ENCODE measurements at places on chromosomes 16 and 17. TPM values are rescaled to one million over a fixed set of nuclear protein-coding genes. Genes with fewer than 3 reads are reported as not detected.

Gene PRDM7
- total RNA-seq: not detected

Gene SLC12A3
- total RNA-seq: not detected

Gene TRIM37
- 26.2 TPM for total RNA-seq

Gene GPRC5B
- total RNA-seq: 0.27 TPM

Gene KRT33B
- not detected for total RNA-seq

Gene HEATR9
- total RNA-seq: not detected

Gene CA7
- total RNA-seq: 0.18 TPM

Gene TLCD1
- total RNA-seq: 23.8 TPM

Gene MYCBPAP
- 0.26 TPM for total RNA-seq

Gene AXIN2
- total RNA-seq: 11.9 TPM

Gene ZG16
- total RNA-seq: 0.05 TPM

Gene PRR29
- total RNA-seq: 0.16 TPM

Gene MT1F
- total RNA-seq: 14.4 TPM

DNA sequence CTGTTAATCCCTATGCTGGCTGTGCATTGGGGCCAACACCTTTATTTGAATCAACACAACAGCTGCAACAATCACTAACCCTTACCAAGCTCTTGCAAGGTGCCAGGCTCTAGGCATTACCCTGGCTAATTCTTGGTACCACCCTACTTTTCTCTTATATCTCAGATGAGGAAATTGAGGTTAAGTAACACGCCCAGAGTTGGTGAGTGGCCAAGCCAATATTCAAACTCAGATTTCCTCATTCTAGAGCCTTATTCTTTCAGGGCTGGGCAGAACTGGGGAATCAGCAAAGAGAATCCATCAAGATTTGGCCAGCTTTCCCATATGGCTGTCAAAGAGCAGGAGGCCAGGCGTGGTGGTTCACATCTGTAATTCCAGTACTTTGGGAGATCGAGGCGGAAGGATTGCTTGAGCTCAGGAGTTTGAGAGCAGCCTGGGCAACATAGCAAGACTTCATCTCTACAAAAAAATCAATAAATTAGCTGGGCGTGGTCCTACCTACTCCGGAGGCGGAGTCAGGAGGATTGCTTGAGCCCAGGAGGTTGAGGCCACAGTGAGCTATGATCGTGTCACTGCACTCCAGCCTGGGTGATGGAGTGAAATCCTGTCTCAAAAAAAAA, 23.7 kb downstream of the ARSG start:
- DNase-seq: no peak

DNA sequence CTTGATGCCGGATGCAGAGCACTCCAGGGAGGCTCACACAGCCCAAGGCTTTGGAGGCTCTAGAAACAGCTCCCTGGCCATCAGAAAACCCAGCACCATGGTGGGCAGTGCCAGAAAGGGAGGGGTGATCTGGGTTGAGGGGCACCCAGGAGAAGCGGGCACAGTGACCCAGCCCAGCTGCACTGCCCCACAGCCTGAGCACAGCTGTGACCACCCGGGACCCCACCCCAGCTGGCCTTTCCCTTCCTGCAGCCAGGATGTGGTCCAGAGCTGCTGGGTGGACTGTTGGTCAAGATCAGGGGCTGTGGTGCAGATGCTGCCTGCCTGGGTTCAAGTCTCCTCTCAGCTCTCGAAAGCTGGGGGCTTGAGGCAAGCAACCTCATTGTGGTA, 223.1 kb downstream of the ZNF423 start:
- no peak for DNase-seq

DNA sequence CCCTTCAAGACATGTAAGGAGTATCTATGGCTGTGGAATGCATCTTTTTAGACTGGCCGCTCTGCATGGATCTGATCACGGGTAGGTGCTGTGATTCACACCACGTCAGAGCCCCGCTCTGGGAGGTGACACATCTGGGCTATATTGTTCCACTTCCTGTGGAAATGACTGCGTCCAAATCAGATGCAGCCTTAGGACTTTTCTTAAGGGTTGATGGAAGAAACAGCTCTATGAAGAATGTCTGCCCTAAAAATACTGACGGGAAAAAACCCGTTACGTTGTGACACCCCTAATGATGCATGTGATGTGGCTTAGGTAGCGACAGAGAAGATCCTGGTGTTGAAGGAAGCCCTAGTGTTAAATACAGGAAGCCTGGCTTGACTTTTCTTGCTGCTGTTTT, 12.2 kb downstream of the BANP start:
- peak; percentile 71 for DNase-seq

DNA sequence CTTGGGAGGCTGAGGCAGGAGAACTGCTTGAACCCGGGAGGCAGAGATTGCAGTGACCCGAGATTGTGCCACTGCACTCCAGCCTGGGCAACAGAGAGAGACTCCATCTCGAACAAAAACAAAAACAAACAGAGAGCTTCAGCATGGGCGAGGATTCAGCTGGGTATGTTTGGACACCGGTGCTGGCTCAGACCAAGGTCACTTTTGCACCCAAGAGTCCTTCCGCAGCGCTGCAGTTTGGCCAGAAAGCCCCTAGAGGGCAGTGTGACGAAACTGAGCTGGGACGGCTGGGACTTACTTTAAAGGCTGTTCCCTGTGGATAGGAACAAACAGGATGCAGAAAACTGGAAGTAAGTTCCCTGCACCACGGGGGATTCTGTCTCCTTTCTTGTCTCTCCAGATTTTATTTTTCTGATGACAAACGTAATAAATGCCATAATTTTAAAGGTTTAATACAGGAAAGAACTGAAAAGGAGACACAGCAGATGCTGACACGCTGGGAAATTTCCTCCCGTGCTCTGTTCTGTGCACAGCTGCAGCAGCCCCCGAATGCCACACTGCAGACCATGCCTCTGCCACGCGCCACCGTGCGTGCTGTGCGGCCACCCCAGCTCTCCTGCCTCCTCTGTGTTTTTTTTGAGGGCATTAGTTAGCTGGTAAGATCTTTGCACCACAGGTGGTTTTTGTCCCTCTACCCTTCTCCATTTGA, 25.2 kb upstream of the USP36 start:
- peak; percentile 60 for DNase-seq

DNA sequence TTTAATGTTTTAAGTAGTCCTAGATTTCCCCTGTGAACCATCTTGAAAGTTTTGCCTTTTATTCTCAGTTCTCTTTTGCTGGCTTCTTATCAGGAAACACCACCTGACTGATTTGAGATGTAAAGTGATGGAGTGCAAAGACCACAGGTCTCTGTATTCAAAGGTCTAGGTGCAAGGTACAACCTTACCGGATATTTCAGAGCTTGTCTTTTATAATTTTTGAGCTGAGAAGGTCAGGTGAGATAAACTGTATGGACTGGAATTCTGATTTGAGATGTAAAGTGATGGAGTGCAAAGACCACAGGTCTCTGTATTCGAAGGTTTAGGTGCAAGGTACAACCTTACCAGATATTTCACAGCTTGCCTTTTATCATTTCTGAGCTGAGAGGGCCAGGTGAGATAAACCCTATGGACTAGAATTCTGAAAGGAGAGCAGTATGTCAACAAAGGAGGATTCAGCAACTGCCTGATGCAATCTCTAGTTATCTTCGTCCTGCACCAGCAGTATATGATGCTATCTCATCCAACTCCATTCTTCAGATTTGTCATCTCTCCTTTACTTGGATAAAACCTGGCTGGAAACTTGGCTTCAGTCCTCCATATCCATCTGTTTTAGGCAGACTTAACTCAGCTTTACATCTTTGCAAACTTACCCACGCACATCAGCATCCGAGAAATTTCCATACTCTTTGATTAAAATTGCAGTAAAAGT, 64.3 kb downstream of the CENPV start:
- DNase-seq: no peak

GRCh38 chr17:67685351-67685750, 32.4 kb upstream of the NOL11 start:
- no peak for DNase-seq

DNA sequence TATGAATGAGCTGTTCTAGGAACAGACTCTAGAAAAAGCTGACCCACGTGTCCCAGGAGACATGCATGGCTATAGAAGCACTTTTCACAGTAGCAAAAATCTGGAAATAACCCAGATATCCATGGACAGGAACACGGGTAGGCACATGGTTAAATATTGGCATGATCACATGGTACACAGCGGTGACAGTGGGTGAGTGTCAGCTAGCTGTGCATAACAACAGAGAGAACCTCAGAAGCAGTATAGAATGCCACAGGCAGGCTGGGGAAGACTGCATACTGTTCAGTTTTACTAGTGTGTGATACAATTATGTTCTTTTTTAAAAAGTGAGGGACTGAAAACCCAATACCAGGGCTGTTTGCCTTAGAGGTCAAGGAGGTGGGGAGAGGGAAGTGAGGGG, 31.4 kb downstream of the EPN2 start:
- no peak for DNase-seq

GRCh38 chr17:34622862-34623623, 43.7 kb downstream of the TMEM132E start:
- DNase-seq: no peak

DNA sequence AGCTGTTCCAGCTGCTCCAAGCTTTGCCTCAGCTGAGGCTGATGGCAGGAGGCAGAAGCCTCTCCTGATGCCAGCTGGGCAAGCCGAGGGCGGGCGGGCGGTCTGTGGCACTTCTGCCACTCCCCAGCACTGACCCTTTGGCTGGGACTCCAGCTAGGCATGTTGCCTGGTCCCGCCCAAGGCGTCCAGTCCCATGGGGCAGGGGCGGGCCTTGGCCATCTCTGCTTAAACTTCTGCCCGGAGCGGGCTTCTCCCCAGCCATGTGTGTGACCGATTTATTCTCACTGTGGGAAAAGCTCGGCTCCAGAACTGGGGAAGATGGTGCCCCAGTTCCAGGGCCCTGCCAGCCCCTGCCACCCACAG, 349.1 kb downstream of the SEC14L1 start:
- DNase-seq: no peak

- DNase-seq: no peak
Observed at GRCh38 chr17:28194382-28194781, 124.6 kb upstream of the TMEM97 start.

- DNase-seq: peak; percentile 43
Observed at GRCh38 chr17:1865252-1866037, 35.6 kb downstream of the RPA1 start.

DNA sequence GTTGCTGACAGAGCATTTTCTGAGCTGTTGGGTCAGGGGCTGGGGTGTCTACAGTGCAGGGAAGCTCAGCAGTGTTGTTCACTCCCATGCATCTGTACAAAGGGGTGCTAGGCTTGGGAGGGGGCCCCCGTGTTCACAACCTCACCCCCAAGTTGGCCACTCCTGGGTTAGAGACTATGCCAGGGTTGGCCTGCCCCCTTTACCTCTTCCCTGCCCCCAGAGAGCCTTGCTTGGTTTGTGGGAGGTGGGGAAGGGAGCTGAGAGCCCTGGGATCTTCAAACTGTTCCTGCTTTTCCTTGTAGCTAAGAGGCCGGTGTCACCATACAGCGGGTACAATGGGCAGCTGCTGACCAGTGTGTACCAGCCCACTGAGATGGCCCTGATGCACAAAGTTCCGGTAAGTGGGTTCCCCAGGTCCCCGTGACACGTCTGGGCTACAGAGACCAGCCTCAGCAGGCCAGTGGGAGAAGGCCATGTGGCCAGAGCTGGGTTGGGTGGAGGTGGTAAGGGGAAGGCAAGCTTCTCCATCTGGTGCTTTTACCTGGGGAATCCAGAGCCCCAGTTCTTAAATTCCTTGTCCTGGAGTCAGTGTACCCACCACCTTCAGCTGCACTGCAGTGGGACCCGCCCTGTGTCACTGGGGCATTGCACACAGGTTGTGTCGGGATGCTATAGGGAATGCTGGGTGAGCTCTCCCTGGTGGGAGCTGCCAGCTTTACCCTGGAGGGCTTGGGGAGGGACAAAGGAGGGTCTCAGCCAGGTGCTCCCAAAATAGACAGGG, 11.8 kb downstream of the GPRC5C start:
- no peak for DNase-seq

DNA sequence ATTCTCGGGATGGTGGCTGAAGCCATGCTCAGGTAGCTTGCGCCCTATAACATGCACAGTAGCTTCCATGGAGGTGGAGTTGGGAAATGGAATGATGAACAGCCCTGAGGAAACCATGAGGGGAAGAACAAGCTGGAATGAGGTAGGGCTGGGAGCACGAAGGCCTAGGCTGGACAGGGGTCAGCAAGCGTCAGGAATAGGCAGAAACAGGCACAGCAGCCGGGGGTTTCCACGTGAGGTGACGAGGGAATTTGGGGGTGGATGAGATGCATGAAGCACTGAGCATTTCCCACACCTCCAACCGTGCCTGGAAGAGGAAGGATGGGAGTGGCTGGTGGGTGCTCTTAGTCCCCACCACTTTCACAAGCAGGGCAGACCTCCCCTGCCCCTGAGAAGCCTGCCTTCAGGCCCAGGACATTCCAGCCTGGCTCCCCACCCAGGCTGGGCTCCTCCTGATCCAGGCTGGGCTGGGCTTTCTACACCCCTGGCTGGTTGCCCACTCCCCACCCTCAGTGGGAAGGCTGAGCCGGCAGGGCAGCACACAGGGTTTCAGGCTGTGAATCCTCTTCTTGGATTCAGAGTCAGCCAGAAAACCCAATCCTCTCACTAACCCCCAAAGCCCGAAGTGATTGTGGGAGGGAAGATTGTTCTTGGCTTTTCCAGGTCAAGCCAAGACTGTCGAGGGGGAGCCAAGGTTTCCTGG, 21.9 kb downstream of the PLEKHG4 start:
- DNase-seq: no peak

GRCh38 chr16:77951788-77952187, 70.6 kb upstream of the CLEC3A start:
- DNase-seq: no peak

DNA sequence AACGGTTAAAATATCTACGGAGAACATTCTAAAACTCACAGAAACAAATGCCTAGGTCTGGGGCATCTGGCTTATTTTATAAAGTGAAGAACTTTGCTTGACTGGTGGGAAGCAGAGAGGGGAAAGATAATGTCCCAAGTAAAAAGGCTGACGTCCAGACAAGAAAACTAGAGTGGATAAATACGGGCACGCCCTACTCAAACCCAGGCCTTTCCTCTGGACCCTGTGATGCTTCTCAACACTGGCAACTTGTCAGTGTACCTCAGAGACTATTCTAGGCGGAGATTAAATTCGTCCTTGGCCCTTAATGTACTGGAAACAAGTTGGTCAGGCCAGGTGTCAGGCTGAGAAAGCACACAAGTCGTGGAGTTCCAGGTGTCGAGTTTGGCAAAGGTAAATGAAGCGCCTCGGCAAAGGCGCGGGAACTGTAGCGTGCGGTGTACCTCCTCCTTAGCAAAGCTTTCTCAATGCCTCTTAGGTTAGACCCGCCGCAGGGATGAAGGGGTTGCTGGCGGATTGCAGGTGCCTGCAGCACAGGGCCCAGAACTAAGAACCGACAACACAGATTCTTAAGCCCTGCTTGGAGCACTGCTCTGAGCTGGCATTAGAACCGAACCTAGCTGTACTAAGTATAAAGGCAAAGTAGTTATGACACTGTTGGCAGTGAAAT, 668 bp upstream of the UNK start:
- DNase-seq: no peak

DNA sequence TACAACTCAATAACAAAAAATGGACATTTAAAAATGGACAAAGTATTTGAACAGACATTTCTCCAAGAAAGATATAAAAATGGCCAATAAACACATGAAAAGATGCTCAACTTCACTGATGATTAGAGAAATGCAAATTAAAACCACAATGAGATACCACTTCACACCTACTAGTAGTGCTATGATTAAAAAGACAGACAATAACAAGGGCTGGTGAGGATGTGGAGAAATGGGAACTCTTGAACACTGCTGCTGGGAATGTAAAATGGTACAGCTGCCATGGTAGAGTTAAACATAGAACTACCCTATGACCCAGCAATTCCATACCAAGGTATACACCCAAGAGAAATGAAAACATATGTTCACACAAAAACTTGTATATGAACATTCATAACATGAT, 24.9 kb downstream of the CFAP97D1 start:
- DNase-seq: no peak

- no peak for DNase-seq
Observed at GRCh38 chr17:11622492-11622891, 24.2 kb downstream of the DNAH9 start.
